ENCODE measurements at places on chromosomes 6 and 20.

DNA sequence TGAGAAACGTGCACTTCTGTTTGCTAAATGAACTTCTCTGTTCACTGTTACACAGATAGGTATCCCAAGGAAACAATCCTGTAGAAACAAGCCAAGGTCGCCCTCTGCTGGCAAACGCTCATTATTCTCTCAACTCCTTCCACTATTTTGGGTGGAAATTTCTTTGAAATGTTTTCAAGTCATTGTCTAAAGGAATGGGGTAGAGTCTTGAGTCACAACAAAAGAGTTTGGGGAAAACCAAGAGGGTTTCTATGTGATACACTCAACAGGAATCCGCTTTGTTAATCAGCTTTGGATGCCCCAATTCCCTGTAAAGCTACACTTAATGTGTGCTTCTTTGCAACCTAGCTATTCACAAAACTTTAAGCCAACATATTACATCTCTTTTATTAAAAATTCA, 4.6 kb upstream of the RAE1 start:
- no peak for DNase-seq

DNA sequence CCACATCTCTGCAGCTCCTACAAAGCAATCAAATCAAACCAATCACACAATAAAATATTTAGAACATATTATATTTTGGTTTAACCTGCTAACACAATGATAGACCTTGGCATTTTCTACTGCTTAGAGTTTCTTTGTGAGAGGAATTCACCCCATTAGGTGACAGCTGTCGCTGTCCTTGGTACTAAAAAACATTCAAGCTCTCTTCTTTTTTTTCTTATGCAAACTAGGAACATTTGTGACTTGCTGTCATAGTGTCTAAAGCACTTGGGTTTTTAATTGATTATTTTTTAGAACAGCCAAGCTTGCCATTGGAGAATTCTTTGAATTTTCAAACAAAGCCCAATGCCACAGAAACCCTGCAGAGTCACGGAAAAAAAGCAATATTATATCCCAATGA, 46.4 kb downstream of the CNR1 start:
- DNase-seq = no peak

GRCh38 chr6:157987788-157988699, 6.4 kb downstream of the SYNJ2 start:
- no peak for DNase-seq

GRCh38 chr6:5636210-5637030, 370.3 kb downstream of the NRN1 start:
- DNase-seq = no peak

DNA sequence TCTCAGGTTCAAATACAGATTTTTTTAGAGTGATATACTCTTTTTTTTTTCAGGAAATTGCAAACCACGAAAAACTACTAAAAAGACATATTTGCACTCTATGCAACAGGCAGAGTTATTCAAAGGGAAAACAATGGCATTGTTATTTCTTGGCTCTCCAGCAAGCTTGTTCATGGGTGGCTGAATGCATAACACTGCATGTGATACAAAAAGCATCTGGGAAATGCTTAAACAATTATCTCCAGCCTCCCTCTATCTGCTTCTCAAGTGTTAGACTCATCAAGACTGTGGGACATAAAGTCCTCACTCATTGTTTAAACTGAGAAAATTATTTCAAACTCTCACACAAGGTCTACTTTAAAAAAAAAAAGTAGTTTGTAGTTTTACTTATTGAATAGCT, 7.3 kb upstream of the COL12A1 start:
- DNase-seq = no peak

- DNase-seq = no peak
These were observed 305.0 kb upstream of the POU3F2 start for GRCh38 chr6:98529364-98529763.

DNA sequence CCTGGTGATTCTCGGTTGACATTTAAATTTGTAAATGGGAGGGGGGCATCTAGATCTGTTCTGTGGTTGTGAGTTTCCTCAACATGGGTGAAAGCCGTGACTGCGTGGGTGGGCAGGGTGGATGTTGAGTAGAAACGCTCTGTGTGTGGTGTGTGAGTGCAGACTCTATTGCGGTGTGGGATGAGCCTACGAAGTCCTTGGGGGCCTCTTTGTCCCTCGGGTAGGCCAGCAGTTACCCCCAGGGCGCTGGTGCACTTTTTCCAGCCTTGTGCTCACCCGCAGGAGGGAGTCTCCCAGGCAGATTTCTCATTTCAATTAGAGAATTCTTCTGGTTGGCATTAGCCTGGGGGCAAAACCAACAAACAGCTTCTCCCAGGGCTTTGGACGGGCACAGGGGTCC, 10.6 kb downstream of the TOX2 start:
- DNase-seq = no peak

- DNase-seq = no peak
These were observed 9.4 kb upstream of the SRC start for GRCh38 chr20:37336369-37337207.

DNA sequence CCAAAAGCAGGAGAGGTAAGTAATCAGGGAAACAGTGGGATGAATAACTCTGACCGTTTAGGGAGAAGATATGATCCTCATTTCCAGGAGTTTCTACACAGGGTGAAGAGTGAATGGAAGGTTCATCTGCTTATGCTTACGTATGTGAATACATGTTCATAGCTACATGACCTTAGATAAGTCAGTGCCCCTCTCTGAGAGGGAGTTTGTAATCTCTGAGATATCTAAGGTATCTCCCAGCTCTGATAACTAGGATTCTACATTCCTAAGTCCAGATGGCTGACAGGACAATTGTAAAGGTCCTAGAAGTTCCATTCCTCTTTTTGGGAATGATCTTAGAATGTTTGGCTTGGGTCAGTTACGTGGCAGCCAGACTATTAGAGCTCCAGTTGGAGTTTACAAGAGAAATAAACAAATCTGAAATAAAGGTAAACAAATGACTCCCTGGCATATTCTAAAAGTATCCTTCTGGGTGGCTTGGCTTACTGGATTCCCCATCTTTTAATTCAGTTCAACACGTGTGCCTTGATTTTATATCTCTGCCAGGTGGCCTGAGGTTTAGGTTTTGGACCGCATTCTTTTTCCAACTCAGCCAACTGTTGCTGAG, 15.8 kb downstream of the PROCR start:
- DNase-seq = no peak

DNA sequence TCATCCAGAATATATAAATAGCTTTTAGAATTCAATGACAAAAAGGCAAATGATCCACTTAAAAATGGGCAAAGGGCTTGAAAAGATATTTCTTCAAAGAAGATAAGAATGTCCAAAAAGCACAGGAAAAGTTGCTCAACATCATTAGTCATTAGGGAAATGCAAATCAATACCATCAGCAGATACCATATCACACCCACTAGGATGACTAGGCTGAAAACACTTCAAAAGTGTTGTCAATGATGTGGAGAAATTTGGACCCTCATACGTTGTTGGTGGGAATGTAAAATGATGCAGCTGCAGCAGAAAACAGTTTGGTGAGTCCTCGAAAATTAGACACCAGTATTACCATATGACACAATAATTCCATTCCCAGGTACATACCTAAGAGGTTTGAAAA, 303.6 kb upstream of the SLC35B3 start:
- no peak for DNase-seq

GRCh38 chr6:157076451-157076822, 246.9 kb downstream of the TMEM242 start:
- no peak for DNase-seq

GRCh38 chr6:140108167-140108566, 733.7 kb upstream of the CITED2 start:
- no peak for DNase-seq

GRCh38 chr6:158069800-158070195, 88.1 kb downstream of the SYNJ2 start:
- DNase-seq = no peak

GRCh38 chr6:109033655-109034054, 61.0 kb downstream of the SESN1 start:
- no peak for DNase-seq

GRCh38 chr6:54700158-54700557, 146.4 kb upstream of the FAM83B start:
- no peak for DNase-seq

- no peak for DNase-seq
These were observed 78.4 kb upstream of the ATXN1 start for GRCh38 chr6:16839631-16840179.

DNA sequence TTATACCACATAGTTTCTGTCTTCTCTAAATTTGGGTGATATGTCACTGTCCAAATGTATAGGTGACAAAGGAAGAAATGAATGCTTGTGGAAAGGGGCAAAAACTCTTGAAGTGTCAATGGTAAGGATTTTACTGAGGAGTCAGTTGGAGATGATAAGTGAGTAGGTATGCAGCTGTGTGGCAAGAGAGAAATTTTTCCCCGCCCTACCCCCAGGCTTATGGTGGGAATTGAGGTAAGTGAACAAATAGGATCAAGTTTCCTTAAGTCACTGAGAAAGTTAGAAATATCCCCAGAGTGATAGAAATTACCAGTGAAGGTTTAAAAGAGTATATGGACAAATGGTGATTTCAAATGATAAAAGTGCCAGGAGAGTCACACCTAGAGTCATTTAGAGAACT, 11.8 kb downstream of the DSE start:
- DNase-seq = no peak

DNA sequence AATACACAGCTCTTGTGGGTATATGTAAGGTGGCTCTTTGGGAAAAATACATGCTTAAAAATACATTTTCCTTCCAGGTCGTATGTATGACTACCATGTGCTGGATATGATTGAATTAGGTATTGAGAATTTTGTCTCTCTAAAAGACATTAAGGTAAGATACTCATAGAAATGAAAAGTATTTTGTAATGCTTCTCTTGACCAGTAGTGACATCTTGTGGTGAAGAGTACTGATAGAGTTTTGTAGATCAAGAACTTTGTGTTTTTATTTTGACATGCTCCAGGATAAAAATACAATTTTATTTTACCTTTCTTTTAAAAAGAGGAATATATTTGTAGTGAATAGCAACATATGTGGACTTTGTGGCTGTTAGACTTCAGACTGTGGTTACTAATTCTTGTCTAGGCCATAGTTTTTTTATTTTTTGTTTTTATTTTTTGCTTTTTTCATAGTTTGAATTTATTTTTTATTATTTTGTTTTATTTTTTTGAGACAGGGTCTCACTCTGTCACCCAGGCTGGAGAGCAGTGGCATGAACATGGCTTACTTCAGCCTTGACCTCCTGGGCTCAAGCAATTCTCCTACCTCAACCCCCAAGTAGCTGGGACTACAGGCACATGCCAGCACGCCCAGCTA, 17.9 kb downstream of the RPF2 start:
- DNase-seq = peak; percentile 6

DNA sequence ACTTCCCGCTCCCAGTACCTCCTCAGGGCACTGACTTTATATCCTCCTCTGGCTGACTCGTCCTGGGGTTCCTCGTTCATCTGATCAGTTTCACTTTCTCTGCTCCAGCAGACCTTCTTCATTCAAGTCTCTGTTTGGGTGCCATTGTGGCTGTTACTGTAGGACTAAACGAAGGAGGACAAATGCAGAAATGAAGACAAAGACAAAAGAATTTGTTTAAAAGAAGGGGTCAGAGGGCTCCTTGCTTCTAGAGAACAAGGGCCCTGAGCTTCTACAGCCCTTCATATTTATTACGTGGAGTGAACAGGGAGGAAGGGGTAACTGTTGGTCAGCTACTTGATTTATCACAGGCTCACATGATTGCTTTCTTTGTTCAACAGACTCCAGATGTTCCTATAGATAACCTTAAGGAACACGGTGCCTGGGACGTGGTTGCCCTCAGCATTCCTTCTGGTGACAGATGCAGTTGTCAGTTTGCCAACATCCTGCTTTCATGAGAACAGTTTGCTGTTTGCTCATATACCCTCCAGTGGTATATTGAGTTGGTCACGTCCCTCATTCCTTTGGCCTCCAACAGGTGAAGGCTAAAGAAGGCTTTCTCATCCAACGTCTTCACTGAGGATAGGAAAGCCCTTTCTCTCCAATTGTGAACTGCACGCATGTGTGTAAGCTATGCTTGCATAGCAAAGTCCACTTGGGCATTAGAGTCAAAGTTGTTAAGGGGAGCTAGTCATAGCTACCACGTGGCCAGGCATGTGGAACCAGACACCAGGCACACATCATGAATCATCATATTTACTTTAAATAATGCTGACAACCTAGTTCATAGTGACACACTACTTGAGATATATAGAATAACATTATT, 69.1 kb upstream of the BTN3A2 start:
- DNase-seq = peak; percentile 76

- no peak for DNase-seq
These were observed 8.4 kb downstream of the MUC21 start for GRCh38 chr6:30991891-30992290.

- DNase-seq = peak; percentile 98
These were observed 132.8 kb upstream of the AGPAT4 start for GRCh38 chr6:161406646-161407045.

DNA sequence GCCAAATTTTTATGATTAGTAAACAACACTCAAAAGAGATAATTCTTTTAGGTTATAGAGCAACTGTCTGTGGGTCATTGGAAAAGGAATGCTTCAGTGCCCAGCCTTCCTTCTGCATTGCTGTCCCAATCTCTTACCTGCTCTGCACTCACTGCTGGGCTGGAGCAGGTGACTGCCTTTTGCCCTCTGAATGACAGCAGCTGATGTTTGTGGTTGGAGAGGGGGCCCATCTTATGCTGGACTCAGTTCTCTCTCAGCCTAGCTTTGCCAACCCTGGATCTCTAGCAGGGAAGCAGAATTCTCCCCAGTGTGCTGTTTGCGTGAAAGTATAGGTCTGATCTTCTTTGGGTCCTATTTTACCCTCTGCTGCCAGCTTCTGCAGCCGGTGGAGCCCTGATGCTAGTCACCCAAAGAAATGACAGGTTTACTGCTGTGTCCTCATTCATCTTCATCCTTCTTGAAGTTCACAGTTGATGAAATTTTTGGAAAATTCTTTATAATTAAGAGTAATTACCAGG, 193.5 kb downstream of the ARID1B start:
- no peak for DNase-seq

GRCh38 chr6:134176264-134176975, 124.0 kb upstream of the SLC2A12 start:
- DNase-seq = no peak

DNA sequence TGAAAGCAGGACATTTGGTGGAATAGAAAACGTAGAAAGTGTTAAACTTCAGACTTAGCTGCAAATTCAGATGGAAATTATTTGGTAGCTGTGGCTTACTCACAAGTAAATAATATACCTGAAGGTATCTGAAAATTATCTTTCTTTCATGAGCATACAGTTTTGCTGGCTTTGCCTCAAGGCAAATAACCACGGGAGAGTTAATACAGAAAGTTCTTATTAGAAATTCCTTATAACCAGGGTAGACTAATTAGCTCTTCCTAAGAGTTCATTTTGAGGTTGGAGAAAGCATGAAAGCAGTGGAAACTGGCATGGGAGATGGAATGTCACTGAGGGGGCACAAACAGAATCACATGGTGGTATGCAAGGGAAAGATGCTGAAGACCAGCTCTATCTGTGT, 217.5 kb downstream of the CD83 start:
- no peak for DNase-seq

- no peak for DNase-seq
These were observed 106.8 kb upstream of the AFDN start for GRCh38 chr6:167719920-167720319.

- no peak for DNase-seq
These were observed 62.2 kb upstream of the BMP2 start for GRCh38 chr20:6705106-6705766.

- no peak for DNase-seq
These were observed 25.0 kb downstream of the MAP1LC3A start for GRCh38 chr20:34583544-34583943.

GRCh38 chr20:34047917-34048316, 54.2 kb downstream of the RALY start:
- no peak for DNase-seq
